ENCODE measurements at places on chromosomes 6 and 20.

- DNase-seq: no peak
Observed at GRCh38 chr20:49583669-49584417, 15.9 kb upstream of the PTGIS start.

DNA sequence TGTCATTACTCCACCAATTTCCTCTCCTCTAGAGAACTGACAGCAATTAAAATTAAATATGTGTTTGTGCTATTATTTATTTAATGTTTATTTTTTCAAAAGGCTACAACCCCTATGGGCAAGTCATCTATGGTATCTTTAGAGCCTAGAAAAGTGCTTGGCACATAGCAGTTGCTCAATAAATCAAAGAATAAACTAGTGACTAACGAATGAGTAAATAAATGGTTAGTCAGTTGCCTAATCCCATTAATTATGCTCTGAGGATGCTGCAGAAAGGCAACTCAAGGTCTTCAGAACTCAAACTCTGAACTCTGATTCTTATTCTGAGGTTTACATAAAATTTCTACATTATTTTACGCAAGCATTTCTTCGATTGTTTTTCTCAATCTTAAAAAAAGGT is 193.0 kb upstream of the TSHZ2 start:
- no peak for DNase-seq

DNA sequence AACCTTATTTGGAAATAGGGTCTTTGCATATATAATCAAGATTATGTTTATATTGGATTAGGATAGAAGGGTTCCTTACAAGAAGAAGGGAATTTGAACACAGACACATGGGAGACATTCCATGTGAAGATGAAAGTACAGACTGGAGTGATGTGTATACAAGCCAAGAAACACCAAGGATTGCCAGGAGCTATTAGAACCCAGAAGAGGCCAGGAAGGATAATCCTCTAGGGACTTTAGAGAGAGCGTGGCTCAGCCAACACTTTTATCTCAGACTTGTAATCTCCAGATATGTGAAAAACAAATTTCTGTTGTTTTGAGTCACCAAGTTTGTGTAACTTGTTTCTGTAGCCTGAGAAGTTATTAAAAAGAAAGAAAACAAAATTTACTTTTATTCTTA is 1173.9 kb upstream of the CITED2 start:
- no peak for DNase-seq

DNA sequence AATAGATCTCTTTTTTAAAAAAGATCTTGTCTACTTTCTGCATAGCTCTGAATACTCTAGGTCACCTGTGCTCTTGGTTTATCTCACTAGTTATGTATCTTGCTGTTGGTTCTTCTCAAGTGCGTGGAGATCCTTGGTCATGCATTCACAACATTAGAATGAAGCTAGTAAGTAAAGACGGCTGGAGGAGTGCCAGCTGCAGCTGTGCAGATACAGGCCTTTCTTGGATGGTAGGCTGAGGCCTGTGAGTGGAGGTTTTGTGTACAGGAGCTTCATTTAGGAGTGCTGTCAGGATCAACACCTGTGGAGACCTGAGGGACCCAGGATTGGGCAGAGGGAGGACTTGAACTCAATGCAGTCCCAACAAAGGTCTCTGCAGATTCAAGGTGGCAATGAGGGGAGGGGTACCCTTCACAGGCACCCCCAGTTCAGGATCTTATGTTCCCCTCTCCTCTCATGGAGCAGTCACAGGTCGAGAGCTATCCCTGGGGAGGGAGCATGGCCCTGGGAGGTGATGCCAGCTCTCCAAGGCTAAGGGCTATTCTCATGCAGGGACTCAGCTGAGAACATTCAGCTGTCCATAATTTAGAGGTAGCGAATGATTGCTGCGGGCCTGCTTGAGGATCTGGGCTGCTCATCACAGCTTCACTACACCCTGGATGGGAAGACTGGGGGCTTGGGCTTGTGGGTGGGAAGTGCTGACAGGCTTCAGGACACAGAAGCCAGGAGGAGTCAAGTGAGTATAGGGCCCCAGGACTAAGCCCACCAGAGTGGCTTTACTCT is 98.9 kb upstream of the ENPP5 start:
- no peak for DNase-seq

- no peak for DNase-seq
Observed at GRCh38 chr6:134391205-134391604, 73.3 kb upstream of the SGK1 start.

- DNase-seq: no peak
Observed at GRCh38 chr6:149950423-149950822, 8.6 kb downstream of the ULBP2 start.

- DNase-seq: no peak
Observed at GRCh38 chr6:108119769-108120141, 45.2 kb upstream of the OSTM1 start.

- no peak for DNase-seq
Observed at GRCh38 chr6:160293844-160294243, 35.2 kb upstream of the SLC22A2 start.

Data from AML-193 (cell line).